ENCODE measurements at places on chromosomes 4 and X.
A peak's percentile ranks its signal among the peaks of the same experiment; 100 is the strongest.

GRCh38 chrX:40543661-40544328 lies 37.0 kb upstream of the ATP6AP2 start:
- peak; percentile 76 for DNase-seq

- no peak for DNase-seq
These were observed 62.9 kb downstream of the GEMIN8 start for GRCh38 chrX:13966793-13967125.

- DNase-seq, result no peak
These were observed 35.1 kb downstream of the GEMIN8 start for GRCh38 chrX:13994536-13995080.

DNA sequence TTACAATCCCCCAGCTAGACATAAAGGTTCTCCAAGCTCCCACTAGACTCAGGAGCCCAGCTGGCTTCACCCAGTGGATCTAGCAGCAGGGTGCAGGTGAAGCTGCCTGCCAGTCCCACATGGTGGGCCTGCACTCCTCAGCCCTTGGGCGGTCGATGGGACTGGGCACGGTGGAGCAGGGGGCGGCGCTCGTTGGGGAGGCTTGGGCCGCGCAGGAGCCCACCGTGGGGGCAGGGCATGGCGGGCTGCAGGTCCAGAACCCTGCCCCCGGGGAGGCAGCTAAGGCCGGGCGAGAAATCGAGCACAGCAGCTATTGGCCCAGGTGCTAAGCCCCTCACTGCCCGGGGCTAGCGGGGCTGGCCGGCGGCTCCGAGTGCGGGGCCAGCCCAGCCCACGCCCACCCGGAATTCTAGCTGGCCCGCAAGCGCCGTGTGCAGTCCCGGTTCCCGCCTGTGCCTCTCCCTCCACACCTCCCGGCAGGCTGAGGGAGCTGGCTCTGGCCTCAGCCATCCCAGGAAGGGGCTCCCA lies 9.6 kb upstream of the KLF8 start:
- no peak for DNase-seq

DNA sequence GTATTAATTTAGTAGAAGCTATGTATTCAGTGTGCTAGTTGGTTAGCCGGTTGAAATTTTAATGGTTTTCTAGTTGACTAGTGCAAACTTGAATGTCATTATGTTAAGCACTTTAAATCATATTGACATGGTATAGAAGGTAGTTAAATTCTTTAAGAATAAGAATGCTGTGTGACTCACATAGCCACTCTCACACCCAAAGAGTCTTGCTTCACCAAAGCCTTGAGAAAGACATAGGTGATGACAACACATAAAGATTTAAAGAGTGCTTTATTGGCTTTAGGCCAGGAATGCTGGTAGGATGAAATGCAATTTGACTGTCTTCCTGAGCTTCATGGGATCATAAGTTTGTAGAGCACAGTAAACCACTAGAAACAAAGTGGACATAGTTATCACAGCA lies 85.3 kb downstream of the DCAF8L2 start:
- DNase-seq, result no peak

GRCh38 chr4:29459926-29460325 lies 1260.2 kb upstream of the PCDH7 start:
- no peak for DNase-seq

- peak; percentile 9 for DNase-seq
These were observed 594.3 kb upstream of the ADGRL3 start for GRCh38 chr4:60605646-60606354.
